CD8-positive, alpha-beta T cell (primary cell): ENCODE measurements at places on chromosomes 12 and 14.

DNA sequence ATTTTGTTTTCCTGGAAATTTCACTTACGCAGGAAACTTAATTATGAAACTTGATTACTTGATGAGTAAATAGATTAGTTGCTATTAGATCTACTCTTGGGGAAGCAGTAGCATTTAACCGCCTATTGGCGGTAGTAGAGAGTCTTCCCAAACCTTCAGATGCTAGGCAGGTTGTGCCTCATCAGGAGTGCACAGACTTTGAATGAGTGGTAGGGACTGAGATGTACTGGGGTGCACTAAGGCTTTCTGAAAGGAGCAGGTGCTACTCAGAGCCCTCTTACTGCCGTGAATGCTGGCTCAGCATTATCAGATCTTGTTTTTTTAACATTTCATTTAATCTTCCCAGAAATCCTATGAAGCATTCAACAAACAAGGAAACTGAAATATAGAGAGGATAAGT lies 7.7 kb downstream of the GATC start:
- DNase-seq = no peak

DNA sequence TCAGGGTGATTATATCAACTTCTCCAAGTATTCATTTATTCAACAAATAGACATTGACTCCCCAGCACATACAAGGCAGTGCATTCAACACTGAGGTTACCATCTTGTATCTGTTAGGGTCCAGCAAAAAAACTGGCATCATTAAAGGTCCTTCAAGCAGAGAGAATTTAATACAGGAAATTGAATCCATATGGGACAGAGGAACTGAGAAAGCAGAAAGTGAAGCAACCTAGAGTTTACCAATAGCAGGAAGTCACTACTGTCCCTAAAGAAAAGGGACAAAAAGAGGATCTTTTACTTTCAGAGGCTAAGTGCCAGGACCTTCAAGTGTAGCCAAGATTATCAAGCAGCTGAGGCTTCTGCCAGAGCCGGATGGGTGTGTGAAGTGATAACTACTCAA lies 237.8 kb upstream of the TBX3 start:
- DNase-seq = no peak

- DNase-seq = no peak
Observed at GRCh38 chr14:70567791-70568190, 32.7 kb downstream of the MED6 start.

- no peak for DNase-seq
Observed at GRCh38 chr14:24432259-24433131, 2.7 kb downstream of the KHNYN start.

DNA sequence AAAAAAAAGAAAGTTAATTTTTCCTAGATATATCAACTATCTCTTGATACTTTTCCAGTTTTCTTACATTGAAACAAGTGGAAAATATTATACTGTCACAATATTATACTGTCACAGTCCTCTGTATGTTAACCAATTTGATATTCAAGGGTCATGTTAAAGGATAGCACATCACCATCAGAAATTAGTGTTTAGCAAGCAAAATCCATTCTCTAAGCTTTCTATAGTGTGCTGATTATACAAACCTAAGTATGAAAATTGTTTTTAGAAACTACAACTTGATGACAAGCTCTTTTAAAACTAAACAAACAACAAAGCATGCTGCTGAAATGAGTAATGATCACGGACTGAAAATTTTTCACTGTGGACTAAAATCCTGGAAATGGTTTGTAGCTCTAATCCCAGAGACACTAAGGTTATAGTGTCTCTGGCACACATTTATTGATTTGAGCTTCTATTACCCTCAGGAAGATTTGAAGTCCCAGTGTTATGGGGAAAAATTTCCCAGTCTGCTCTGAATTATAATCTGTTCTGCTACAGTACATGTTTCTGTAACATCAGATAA lies 9.7 kb downstream of the SPTSSA start:
- no peak for DNase-seq

DNA sequence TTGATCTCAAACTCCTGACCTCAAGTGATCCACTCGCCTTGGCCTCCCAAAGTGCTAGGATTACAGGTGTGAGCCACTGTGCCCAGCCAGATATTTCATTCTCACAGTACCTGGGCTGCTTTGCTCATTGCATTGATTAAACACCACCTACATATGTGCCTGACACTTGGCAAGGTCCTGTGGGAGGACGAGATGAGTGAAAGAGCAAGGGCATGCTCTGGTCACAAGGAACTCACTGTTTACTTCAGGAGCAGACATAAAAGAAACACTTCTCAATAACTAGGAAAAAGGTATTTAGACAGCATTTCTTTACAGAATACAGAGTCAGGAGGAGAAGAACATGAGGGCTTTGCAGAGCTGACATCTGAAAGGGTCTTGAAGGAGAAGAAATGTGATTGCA lies 91.7 kb downstream of the TMCC3 start:
- no peak for DNase-seq

GRCh38 chr12:123127182-123127495 lies 23.8 kb downstream of the PITPNM2 start:
- no peak for DNase-seq

DNA sequence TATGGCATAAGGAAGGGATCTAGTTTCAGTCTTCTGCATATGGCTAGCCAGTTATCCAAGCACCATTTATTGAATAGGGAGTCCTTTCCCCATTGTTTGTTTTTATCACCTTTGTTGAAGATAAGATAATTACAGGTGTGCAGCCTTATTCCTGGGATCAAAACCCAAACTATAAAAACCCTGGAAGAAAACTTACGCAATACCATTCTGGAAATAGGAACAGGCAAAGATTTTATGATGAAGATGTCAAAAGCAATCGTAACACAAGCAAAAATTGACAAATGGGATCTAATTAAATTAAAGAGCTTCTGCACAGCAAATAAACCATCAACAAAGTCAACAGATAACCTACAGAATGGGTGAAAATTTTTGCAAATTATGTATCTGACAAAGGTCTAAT lies 128.5 kb upstream of the DCN start:
- no peak for DNase-seq

- DNase-seq = peak; percentile 35
Observed at GRCh38 chr12:94941440-94941862, 62.0 kb downstream of the NDUFA12 start.

GRCh38 chr12:2384029-2384386 lies 331.2 kb downstream of the CACNA1C start:
- no peak for DNase-seq

- DNase-seq = no peak
Observed at GRCh38 chr14:60642270-60643140, 6.8 kb downstream of the SIX1 start.

GRCh38 chr12:63888908-63889635 lies 44.6 kb downstream of the SRGAP1 start:
- no peak for DNase-seq

GRCh38 chr12:46661110-46661845 lies 164.5 kb downstream of the SLC38A4 start:
- DNase-seq = peak; percentile 60

DNA sequence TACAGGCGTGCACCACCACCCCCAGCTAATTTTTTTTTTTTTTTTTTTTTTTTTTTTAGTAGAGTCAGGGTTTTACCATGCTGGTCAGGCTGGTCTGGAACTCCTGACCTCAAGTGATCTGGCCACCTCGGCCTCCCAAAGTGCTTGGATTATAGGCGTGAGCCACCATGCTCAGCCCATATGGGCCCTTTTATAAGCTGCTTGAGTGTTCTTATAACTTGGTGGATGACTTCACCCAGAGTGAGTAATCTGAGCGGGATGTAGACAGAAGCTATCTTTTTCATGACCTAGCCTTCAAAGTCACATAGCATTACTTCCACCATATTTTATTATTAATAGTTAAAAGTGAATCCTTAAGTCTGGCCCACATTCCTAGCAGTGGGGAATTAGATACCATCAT lies 16.4 kb downstream of the BBOF1 start:
- DNase-seq = no peak
